NCI-H82 (cell line): ENCODE measurements at places on chromosomes 5 and 9.
A peak's percentile ranks its signal among the peaks of the same experiment; 100 is the strongest.

DNA sequence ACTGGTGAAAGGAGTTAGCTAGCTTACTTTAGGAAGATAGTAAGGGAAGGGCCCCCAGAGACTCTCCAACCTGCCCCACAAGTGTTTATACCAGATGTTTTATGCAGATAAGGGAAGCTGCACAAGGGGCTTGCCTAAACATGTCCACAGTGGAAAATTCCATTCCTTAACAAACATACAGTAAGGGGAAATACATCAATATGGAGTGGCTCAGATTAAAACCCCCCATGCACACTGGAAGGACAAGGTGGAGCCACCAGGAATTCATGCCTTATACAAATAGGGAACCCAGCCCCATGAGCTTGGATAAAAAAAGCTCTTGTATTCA, 106.3 kb upstream of the GPBP1 start:
- no peak for DNase-seq

GRCh38 chr9:6054280-6055099, 39.1 kb upstream of the RANBP6 start:
- peak; percentile 84 for DNase-seq

GRCh38 chr5:94968507-94969095, 316.3 kb downstream of the MCTP1 start:
- peak; percentile 82 for DNase-seq

- peak; percentile 30 for DNase-seq
Measured at GRCh38 chr5:175325681-175326080, 118.3 kb downstream of the DRD1 start.

DNA sequence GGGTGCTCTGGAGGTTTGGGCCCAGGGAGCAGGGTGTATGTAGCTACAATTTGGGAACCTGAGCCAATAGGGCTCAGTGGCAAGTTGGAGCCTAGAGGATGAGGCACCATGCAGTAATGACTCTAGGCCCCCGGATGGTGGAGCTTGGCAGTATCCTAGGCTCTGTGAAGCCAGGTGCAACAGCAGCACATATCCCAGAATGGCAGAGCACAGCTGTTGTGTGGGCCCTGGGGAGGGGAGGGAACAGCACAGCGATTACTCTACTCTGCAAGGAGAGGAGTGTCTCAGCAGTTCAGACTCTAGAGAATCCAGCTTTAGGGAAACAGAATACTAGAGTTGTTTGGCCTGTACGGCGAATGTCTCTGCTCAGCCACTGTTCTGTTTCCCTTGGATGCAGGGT, 56.1 kb downstream of the LRRTM2 start:
- DNase-seq, result peak; percentile 80

DNA sequence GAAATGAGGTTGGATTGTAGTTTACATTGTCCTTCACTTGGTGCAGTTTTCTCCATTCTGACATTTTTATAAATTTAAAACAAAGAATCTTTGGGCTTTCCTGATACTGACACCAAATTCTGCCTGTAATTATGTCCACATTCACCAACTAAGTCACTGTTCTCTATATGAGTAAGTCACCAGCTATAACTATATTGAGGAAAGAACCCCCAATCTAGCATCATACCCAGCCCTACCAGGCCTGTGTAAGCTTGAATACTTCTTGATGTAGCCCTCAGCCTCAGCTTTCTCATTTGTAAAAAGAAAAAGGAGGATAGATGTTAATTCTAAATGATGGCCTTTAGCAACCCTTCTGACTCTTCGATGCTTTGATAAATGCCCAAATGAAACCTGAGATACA, 112.7 kb upstream of the FST start:
- no peak for DNase-seq

- no peak for DNase-seq
Measured at GRCh38 chr9:88652876-88653275, 117.9 kb downstream of the NXNL2 start.

- DNase-seq, result no peak
Measured at GRCh38 chr5:145791866-145792265, 43.3 kb downstream of the PRELID2 start.

DNA sequence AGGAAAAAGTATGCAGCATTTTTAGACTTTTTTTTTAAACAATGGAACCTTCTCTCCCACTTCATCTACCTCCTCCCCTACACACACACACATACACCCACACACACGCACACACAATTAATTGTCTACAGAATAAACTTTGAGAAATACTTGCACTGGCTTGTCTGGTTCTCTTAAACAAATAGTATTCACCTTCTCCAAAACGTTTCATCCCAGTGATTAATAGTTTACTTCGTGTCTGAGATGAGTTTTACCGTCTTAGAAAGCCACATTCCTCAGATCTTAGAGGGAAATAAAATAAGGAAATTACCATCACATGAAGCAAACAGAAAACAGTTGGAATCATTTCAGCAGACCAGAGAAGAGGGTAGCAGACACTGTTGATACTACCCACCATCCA, 570.6 kb upstream of the CLINT1 start:
- no peak for DNase-seq

GRCh38 chr5:134772461-134773125, 14.0 kb downstream of the DDX46 start:
- no peak for DNase-seq

DNA sequence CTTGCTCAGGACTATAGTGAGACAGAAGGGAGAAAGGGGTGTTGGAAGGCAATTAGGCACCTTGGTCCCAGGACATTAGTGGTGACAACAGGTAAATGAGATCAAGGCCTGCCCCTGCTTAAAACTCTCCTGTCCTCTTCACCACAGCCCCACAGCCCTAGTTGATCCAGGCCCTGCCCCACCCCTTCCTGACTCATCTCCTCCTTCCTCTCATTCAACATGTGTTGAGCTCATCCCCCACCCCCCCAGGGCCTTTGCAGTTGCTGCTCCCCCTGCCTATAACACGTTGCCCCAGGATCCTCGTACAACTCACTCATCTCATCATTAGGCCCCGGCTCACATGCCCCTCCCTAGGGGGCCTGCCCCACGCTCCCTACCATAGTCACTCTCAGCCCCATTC, 66.8 kb downstream of the TSPAN17 start:
- no peak for DNase-seq

GRCh38 chr9:131704141-131704983, 35.5 kb downstream of the RAPGEF1 start:
- DNase-seq, result peak; percentile 91

DNA sequence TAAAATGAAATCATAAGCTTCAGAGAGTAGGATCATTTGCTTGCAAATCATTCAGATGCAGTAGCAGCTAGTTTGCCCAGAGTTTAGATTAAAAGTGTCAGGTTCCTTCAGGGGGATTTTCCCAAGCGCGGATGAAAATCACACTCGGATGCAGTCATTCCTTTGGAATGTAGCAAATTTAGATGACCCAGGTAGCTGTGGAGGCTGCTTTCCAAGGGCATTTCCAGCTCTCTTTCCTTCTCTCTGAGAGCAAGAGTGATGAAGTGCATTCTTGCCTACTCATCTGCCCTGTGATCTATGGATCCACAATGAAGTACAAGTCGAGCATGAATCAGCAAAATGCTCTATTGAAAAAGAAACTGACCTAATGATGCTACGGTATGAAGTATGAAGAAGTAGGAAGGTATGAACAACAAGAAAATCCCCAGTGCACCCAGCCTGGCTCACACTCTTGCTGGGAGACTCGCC, 200.2 kb downstream of the PLK2 start:
- no peak for DNase-seq

GRCh38 chr9:74642376-74642775, 145.2 kb downstream of the RORB start:
- DNase-seq, result no peak

GRCh38 chr5:149500922-149501582, 50.2 kb downstream of the CSNK1A1 start:
- no peak for DNase-seq

GRCh38 chr9:96047741-96048103, 172.2 kb downstream of the ERCC6L2 start:
- DNase-seq, result peak; percentile 2

- DNase-seq, result no peak
Measured at GRCh38 chr9:68817079-68817875, 112.2 kb downstream of the PIP5K1B start.

DNA sequence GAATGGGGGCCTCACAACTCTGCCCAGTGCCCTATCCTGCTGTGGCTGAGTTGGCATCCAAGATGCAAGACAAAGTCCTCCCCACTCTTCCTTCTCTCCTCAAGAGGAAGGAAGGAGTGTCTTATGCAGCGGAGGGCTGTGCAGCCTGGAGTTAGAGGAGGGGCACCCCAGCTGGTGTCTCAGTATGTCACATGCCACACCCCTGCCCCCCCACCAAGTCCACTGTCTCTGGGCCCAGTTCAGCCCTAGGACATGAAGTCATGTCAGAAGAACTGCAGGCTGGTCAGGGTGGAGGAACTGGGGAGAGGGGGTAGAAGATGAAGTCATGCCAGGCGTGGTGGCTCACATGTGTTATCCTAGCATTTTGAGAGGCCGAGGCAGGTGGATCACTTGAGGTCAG, 28.0 kb upstream of the SLC28A3 start:
- DNase-seq, result no peak

GRCh38 chr9:130101915-130102314, 48.2 kb downstream of the GPR107 start:
- no peak for DNase-seq

DNA sequence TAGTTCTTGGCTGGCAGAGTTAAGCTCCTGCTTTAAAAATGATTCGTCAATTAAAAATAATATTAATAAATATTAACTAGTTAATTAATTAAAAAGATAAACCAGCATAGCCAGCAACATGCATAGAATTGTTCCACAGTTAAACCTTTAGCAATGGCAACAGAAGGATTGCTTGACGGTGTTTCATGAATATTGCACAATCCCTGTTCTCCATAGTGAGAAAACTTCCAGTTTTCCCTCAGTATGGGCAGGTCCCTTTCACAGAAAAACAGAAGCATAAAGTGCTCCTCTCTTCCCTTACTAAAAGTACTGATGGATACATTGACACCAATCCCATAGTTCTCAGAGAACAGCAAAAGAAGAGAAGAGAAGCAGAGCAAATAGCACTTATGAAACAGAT, 71.4 kb upstream of the CAST start:
- DNase-seq, result no peak

DNA sequence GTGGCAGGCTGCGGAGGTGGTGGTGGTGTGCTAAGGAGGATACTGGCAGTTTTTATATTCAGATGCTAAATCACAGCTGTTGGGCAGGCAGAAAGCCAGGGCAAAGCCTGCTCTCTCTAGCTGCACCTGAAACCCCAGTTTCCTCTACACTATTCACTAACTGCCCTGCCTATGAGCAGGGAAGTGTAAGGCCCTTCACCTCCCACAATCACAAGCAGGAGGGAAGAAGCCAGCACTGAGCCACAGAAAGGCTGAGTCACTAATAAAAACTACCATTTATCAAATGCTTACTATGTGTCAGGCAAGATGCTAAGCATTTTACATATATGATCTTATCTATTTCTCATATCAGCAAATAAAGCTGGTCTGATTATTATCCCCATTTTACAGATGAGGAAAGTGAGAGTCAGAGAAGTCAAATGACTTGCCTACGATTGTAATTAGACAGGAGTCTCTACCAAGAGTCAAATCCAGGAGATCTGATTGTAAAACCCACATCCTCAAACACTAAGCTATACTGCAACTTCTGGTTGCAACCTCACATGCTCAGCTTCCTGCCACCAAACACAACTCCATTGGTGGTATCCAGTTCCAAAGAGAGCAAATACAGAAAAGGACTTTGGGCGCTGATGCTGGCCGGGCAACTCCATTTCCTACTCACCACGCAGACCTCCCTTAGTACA, 17.7 kb upstream of the IL6ST start:
- DNase-seq, result no peak

DNA sequence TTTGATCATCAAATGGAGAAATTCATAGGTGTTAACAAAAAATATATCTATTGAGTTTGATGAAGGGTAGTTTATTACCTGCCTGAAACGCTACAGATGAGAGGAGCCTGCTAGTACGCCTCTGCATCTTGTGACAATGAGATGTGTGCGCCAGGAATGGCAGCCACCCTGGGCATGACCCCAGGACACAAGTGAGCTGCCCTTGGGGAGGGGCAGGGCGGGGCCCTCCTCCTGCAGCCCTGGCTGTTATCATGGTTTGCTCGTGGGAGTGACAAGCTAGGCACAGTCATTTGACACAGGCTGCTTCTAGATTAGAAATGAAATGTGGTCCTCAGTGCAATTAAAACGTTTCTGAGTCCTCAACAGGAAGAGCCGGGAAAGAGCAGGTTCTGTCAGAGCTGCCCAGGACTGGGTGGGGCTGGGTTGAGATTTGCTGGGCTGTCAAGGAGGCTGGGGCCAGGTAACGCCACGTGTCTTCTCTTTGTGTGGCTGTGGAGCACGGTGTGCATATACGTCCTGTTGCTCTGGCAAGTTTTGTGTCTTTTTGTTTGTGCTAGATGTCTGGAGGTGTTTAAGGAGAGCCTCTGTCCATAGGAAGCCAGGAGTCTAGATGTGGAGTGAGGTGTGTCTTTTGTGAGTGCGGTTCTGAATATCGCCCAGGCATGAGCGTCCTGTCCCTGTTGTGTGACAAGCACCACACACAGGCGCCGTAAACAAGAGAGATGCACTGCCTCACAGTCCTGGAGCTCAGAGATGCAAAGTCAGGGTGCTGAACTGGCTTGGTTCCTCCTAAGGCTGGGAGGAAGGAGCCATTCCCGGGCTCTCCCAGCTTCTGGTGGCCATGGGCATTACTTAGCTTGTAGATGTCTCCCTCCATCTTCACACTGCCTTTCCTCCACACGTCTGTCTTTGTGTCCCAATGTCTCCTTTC, 129.0 kb upstream of the IRX4 start:
- no peak for DNase-seq

GRCh38 chr9:3809724-3810123, 283.9 kb upstream of the RFX3 start:
- DNase-seq, result no peak
